Head of caudate nucleus (tissue), 42 donors: ENCODE measurements at places on chromosomes 1 and 21.

DNA sequence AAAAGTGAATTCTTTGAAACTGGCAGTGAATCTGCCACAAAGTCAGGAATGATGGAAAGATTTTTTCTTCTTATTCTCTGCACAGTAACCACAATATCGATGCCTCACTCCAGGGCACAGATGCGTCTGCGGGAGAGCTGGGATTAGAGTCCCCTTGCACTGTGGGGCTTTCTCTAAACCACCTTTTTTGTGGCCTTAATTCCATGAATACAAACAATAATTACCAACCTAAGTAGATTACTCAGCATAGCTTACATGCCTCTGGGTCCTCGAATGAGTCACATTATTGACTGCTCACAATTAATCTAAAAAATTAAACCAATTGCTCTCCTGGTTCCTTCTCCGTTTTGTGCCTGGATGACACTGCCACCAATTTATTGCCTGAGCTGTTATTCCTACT, 125.8 kb downstream of the KAZN start:
- DNase-seq: no peak

DNA sequence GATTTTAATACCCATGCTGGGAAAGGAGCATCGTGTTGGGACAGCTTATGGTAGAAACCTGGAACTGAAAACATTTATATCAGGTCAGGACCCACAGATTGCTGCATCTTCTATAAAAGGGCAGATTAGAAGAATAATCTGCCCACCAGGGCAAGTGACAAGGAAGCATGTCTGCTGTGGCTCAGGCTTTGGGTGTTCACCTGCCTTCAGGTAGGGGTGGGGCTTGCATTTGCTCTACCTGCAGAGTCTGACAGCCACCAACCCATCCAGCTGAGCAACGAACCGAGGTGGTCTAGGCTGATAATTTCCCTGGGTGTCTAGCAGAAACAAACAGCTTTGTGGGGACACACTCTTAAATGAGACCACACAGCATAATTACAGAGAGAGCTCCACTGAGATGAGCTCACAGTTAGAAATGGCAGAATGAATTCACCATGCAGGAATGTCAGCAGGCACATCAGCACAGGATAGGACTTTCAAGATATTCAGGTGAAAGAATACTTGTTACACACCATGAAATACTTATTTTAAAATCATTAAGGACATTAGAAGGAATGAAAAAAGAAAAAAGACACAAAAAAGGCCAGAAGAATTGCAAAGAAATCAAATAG, 36.1 kb upstream of the B3GALT5 start:
- no peak for DNase-seq

- no peak for DNase-seq
These were observed 1120.2 kb upstream of the TMPRSS15 start for GRCh38 chr21:19523746-19524145.

DNA sequence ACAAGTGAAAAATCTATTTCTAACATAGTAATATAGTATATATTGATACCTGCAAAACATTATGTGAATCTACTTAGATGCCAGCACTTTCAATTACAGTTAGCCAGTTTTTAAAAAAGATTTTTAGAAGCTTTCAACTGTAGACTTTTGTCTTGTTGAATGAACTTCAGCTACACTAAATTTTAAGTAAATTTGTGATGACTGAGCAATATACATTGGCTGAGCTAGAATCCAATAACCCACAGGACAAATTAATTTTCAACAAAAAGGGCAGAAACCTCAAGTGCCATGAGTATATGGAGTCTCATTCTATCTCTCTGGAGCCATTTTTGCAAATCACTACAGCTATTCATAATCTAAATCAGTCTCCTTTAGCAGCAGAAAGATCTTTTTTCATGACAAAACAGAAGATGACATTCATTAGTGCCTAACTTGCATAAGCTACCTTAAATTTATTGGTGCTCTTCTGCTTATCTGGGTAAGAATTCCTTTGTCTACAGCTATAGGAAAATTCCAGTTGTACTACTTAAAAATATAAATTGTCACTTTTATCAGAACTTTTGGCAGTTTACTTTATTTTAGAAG, 100.3 kb downstream of the ATG4C start:
- DNase-seq: no peak

DNA sequence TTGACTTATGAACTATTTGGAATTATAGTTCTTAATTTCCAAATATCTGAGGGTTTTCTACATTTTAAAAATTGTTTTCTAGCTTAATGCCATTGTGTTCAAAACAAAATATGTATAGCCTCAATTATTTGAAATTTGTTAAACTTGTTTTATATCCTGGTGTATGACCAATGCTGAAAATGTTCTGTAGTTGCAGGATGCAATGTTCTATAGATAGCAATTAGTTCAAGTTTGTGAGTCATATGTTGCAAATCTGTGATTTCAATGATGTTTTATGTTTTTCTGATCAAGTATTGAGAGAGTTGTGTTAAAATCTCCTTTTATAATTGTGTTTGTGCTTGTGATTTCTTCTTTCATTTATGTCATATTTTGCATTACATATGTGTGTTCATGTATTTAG, 517.5 kb downstream of the ADGRL2 start:
- no peak for DNase-seq

- DNase-seq: no peak
These were observed 15.8 kb upstream of the VCAM1 start for GRCh38 chr1:100703716-100704115.

DNA sequence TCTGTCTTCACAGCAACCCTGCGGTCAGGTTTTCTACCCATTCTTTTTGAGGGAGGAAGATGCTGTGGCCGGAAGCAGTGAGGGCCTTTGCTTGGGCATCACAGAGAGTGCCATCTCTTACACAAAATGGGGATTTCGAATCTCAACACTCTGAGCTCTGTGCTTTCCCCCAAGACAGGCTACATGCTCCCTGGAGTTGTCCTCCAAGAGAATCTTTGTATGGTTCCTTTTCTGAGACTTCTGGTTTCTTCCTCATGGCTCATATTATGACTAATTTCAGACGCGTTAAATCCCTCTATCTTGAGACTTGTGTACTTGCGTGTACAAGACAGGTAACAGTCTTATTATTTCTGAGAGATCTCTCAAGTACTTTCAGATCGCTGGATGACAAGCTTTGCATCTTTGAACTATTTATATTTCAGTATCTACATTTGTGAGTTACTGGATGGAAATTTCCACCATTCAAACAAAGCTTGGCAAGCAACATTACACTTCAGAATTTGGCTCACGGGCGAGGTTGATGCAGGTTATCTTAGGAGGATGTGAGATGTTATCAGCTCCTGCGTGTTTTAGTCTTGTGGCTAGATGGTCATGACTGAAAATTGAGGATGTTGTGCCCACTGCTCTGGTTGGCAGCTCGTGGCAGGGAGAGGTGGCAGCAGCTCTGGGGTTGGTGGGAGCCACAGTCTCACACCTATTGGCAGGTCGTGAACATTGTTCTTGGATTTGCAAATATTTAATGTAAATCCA, 19.4 kb downstream of the ABCG1 start:
- DNase-seq: no peak

DNA sequence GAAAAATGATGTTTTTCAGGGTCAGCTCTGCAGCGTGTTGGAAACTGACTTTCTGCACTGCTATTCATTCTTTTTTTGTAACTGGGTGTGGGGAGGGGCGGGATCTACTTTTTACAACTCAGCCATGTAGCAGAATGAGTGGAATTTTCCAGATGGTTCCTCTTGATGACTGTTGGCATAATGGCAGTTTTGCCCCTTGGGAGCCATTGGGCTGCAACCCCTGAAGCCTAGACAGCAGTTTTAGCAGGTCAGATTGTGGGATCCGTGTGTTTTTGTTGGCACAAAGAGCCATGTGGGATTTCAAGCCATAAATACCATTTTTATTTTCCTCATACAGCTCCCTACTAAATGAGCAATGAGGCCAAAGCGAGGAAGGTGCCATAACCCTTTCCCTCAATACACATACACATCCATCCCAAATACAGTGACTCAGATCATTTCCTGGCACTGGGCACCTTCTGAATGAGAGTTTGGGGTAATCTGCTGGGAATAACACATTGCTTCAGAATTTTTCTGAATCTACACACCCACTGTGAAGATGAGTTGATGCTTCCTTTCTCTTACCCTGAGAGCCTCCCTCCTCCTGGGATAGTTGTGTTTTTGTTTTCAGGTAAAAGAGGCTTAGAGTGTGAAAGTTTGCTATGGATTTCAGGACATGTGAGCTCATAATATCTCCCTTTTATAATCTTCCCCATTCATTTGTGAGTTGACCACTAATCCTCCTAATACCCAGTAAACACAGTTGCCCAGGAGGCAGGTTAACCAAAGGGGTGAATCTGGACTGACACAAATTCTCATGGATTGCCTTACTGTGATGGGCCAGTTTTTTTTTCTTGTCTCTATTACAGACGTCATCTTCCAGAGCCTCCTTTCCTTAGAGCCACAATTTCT, 13.1 kb downstream of the S100A10 start:
- DNase-seq: no peak

DNA sequence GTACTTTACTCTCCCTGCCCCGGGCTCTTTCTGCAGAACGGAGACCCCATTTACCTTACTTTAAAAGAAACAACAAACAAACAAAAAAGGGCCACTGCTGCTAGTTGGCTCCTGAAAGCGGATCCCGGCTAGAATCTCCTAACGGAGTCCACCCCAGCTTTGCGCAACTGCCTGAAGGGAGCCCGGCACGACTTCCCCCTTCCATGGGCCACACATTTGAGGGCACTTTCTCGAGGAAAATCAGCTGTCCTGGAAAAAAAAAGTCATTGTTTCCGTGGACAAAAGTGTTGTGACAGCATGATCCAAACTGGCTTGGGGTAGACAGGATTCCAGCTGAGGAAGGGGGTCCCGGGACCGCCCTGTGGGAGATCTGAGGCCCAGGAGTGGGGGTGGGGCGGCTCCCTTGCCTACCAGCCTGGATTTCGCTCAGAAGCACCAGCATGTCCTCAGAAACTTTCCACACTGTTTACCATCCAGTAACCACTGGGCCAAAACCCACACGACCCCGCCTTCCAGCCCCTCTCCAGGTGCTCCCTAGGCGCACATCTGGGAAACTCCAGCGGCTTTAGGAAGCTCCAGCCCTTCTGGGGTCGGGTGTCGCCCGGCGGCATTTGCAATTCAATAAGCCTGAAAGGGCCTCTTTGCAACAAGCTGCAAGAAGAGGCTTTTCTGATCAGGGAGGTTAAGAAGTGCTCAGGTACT, 4.8 kb downstream of the RIPK4 start:
- DNase-seq: no peak

DNA sequence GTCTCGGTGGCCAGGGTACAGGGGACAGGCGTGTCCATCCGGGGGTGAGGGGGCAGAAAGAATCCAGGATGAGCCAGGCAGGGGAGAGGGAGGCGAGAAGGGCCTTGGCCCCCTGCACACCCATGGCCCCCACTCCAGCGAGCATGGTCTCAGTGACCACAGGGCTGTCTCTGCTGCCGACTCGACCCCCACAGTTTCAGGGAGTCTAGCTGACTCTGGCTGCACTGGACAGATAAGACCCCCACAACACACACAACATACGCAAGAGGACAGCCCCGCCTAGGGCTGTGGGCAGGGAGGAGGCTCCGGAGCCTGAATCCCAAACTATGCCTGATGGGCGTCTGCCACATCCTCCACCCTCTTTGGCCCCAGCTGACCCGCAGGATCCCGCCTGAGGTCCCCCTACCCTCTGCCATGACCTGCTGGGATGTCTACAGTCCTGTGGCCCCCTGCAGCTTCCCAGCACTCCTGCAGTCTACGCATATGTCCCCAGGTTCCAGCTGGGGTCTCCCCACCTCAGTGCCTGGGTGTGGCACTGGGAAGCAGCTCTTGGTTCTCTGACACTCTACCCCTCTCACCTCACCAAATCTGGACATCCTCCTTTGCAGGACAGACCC, 22.0 kb downstream of the WNT9A start:
- DNase-seq: no peak

DNA sequence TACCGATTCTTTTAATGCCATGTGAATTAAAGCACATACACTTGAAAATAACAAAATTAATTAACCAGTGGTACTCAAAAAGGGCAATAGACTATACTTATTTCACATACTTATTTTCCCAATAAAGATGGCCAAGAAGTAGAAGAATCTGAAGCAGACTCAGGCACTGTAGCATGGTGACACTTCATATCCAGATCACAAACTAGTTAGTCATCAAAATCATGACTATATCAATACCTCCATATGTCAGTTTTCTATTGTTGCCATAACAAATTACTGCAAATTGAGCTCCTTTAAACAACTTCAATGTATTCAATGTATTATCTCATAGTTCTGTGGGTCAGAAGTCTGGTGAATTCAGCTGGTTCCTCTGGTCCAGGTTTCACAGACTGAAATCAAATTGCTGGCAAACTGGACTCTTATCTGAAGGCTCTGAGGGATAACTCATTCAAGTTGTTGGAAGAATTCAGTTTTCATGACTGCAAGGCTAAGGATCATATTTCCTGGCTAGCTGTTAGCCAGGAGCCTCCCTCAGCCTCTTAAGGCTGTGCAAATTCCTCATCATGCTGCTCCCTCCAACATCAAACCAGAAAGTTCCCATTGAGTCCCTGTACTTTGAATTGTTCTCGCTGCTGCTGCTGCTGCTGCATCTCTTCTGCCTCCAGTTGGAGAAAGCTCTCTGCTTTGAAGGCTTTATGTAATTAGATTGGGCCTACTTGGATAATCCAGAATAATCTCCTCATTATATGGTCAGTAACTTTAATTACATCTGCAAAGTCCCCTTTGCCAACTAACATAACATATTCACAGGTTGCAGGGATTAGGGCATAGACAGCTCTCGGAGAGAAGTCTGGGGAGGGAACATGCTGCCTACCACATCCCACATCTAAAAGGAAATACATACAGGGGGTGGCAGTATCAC, 91.5 kb downstream of the MRPL39 start:
- no peak for DNase-seq

DNA sequence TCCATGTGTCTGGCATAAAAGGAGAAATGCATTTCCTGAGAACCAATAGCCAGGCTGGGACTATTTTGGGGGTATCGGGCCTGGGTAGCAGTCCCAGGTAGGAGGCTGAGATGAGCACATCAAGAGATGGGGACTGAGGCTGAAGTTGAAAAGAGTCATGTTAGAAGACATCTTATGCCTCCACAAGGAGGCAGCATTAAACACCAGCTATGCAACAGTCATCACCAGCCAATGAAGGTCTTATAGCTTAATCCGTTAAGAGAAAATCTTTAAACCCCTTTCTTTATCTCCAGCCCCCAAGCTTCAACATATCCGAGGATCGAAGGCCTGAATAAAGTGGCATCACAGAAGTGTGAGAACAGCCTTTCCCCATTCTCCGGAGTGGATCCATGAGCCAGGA, 640.7 kb upstream of the PTBP2 start:
- DNase-seq: no peak

DNA sequence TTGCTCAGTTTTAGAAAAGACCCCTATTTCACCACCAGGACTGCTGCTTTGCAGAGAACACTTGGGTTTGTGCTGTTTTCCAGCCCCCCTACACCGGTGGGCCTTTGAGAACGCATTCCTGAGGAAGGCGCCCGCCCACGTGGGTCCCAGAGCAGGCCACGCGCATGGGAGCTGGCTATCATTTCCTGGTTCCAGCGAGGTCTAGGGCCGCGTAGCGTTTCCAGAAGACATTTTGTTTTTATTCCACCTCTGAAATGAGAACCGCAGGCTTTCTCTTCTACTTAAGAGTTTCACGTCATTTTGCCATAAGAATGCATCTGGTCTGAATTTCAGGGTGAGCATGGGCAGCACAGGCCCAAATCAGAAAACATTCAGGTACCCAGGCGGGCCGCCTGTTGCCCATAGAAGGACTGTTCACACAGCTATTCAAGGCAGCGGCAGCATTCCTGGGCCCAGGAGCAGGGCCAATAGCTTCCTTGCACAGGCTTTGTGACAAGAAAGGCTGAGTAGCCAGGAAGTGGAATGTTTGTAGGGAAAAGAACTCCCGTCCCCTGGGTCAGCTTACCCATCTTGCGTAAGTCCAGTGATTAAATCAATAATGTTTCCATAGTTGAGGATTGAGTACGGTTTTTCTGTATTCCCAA, 1.4 kb upstream of the KLHL21 start:
- peak; percentile 20 for DNase-seq

- no peak for DNase-seq
These were observed 8.0 kb upstream of the PKP1 start for GRCh38 chr1:201275253-201275666.
